ENCODE measurements at places on chromosomes 7 and 10.

DNA sequence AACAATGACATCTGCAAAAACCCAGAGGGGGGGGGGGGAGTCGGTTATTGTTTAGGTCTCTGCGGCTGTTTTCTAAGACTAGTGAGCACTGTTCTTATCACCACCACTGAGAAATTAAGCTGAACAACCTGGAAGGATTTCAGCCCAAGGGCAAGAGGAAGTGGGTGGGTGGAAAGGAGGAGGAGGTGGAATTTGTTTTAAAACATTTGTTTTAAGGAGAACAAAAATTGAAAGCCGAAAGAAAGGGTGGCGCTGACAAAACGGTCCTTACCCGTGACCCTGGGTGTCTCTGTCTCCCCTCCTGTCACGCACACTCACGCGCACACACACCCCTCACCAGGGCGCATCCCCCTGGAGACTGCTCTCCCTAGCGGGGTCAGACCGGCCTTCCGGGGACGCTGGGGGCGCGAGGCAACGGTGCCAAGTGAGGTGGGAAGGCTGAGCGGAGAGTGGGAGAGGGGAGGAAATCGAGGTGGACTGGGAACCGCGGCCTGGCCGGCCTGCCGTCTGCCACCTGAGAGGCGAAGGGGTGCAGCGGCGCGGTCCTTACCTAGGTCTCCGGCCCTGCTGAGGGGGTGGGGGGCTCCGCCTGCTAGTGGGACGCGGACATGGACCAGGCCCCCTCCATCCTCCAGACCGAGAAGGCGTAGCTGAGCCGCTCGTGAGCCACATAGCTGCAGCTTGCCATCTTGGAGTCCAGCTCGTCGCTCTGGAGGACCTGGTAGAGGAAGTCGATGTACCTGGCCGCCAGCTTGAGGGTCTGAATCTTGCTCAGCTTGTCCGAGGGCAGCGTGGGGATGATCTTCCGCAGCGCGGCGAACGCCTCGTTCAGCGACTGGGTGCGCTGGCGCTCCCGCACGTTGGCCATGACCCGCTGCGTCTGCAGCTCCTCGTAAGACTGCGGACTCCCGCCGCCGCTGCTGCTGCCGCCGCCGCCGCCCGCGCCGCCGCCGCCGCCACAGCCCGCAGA, 1.0 kb downstream of the TWIST1 start:
- DNase-seq = no peak

- no peak for DNase-seq
Observed at GRCh38 chr10:132319853-132320653, 11.9 kb upstream of the LRRC27 start.

- DNase-seq = no peak
Observed at GRCh38 chr7:117829450-117830117, 43.7 kb downstream of the CTTNBP2 start.

DNA sequence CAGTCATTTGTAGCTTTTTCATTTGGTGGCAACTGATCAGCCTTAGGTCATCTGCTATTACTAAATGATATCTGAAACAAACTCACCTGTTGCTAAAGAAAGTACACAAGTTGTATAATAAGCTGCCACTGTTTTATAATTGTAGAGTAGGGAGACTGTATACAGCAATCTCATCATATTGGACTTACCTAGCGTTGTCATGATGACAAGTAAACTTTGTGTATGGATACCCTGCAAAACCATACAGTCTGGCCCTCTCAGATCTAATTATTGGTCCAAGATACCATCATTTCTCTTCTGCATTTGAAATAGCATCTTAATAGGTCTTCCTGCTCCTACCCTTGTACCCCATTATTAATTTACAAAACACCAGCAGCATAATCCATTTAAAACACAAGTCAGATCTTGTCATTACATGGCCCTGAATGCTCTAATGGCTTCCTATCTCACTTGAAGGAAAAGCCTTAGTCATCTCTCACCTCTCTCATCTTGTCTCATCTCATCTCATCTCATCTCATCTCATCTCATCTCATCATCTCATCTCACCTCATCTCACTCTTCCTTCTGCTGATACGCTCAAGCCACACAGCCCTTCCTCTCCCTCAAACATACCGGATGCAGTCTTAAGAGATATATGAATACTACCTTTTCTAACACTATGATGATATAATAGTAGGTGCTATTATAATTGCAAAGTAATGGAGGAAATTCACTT, 540.6 kb downstream of the MDFIC start:
- DNase-seq = no peak

DNA sequence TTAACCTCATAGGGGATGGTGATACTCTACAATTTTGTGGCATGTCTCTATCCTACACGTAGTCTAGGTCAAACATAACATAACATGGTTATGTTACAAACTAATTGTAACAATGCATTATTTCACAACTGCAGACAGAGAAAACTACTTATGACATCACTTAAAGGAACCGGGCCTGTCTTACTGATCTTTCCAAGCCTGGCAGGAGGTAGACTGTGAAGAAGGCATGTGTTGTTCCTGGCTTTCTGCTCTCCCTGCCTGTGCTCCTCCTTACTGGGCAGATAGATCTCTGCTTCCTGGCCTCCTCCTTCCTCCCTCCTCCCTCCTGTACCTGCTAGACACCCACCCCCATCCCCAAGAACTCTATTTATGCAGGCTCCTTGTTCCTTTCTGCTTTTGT, 5.4 kb downstream of the CACNB2 start:
- no peak for DNase-seq

GRCh38 chr7:50729962-50730361, 52.7 kb downstream of the GRB10 start:
- no peak for DNase-seq

GRCh38 chr10:84026821-84027257, 112.5 kb upstream of the GHITM start:
- DNase-seq = no peak

- DNase-seq = no peak
Observed at GRCh38 chr7:151339651-151340382, 1.8 kb upstream of the NUB1 start.

DNA sequence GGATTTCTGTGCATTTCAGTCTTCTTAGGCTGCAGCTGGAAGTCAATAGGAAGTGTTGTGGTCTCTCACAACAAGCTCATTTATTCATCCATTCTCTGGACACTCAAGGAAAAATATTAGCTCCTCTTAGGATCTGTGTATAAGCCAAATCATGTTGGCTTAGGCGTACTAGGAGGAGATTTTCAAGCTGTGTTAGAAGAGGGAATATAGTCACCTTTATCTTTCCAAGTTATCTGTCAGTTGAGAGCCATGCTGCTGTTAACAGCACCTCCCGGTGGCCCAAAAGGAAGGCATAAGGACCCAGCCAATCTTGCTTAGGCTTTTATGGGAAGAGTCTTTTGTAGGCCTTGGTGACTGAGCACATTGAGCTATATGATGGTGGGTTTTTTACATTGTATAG, 220.0 kb downstream of the LRMDA start:
- no peak for DNase-seq

- no peak for DNase-seq
Observed at GRCh38 chr7:30379131-30379530, 94.7 kb downstream of the ZNRF2 start.

DNA sequence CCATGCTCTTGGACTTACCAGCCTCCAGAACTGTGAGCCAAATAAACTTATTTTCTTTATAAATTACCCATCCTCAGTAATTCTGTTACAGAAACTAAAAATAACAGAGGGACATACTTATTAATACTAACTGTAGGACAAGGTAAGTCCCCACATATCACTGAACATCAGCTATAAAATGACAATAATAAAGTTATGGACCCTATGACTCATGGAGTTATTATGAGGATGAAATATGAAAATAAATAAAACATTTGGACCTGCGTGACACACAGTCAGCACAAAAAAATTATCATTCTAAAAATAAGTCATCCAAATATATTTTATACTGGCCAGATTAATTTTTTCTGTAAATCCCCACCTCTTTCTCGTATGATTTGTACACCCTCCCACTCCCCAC, 34.9 kb upstream of the ELAPOR2 start:
- no peak for DNase-seq

GRCh38 chr10:51035344-51035743, 38.9 kb upstream of the PRKG1 start:
- no peak for DNase-seq

DNA sequence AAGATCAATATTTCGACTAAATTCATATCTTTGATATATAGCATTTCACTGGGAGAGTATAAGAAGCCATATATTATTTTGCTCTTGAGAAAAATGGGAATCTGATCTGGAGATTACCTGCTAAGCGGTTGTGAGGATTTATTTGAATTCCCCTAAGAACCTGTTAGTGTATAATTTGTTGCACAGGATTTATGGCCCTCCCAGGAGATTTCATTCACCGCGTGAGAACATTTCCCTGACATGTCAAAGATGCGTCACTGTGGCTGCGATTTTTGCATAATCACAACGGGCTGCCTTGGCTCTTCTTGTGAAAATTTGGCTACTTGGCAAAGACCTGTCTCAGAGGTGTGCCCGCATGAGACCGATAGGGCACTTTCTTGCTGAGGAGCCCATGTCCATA, 184.7 kb upstream of the PFKP start:
- no peak for DNase-seq

GRCh38 chr7:30596014-30596641, 1.4 kb downstream of the GARS1 start:
- DNase-seq = no peak

DNA sequence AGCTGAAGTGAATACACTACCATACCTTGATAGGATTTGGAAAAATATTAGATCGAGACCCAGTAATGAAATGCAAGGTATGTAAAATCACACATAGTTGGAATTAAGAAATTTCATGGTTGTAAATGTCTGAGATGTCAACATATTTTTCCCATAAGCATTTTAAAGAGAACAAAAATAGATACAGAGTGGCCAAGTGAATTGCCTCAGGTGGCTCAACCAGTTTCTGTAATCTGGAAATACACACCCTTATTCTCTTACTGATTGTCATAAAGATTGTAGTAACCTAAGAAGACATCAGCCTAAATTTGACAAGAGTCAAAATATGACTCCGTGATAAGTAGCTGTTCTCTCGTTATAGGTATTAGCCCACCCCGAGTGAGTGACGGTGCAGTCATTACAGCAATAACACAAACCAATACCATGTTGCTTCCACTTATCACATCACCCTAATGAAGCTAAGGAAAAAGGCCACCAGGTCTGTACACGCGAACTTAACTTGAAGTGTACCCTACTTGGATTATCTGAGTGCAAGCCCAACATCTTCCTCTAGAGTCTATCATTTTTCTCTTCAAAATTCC, 23.4 kb downstream of the PIK3AP1 start:
- no peak for DNase-seq

DNA sequence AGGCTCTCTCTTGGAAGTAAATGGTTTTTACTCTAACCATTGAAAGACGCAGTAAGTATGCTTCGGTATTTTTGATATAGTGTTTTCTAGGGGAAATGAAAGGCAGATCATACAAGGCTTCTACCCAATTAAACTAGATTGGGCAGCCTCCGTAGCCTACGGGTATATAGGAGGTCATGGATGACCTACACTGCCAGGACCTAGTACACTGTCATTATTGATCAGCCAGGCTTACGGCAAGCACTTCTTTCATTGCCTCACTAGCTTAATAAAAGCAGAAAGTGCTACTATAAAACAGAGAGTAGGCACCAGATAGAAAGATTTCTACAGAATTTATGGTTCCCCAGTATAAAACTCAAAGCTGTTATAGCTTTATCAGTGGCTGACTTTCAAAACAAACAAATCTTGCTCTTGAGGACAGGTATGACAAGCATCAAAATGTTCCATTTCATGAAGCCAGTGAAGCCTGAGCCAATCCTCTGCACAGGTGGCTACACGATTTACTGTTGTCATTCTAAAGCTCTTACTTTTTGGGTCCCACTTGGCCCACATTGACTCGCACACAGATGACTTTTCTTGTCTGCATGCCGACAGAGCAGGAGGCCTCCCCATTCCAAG, 358.1 kb downstream of the THSD7A start:
- DNase-seq = no peak

DNA sequence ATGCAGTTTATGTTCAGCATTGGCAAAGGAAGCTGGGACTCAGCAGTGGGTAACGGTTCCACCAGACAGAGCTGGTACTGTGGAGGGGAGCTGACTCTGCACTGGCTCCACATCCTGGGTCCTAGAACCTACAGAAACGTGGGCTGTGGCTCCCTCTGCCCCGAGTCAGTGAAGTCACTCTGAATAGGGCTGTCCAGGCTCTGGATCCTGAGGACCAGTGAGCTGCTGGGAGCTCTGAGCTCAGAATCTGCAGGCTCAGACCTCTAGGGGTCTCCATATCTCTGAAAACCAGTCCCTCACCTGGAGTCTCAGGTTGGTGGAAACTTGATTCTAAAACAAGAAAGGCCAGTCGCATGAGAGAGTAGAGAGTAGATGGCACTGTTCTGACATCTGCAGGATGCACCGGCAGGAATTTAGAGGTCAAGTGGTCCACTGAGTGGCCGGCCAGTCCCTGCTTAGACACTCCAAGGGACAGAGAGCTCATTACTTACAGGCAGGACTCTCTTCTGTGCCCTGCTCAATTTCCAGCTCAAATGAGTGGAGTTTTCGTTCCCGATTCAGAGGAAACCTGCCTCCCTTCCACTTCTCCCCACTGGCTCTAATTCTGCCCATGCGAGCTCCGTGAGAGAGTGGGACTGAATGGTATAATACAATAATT, 18.6 kb downstream of the NPFFR1 start:
- no peak for DNase-seq

GRCh38 chr7:79319369-79319768, 134.1 kb downstream of the MAGI2 start:
- DNase-seq = no peak

DNA sequence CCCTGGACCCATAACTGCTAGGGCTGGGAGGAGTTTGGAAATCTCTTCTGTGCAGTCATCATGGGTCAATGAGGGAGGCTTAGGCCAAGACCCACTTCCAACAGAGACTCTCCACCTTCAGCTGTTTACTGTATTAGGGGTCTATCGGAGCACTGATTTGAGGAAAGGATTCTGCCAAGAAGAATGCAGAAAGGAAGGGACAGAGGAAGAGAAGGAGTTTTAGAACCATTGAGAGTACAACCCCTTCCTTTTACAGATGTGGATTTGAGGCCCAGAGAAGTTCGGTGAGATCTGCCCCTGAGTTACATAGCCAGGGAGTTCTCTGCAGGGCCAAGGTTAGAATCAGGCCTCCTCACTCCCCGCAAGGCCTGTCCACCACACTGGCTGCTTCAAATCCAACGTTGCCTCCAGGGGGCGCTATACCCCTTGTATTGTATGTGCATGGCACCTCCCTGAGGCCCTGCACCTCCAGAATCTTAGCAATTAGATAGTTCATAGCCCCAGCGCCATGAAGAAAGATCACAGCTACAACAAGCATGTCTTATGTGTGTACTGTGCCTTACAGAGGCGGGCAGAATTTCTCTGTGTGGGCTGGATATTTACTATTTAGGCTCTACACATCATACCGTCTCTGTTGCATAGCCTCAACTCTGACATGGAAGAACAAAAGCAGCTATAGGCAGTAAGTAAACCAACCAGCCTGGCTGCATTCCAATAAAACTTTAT, 246.8 kb downstream of the SKIDA1 start:
- DNase-seq = no peak

DNA sequence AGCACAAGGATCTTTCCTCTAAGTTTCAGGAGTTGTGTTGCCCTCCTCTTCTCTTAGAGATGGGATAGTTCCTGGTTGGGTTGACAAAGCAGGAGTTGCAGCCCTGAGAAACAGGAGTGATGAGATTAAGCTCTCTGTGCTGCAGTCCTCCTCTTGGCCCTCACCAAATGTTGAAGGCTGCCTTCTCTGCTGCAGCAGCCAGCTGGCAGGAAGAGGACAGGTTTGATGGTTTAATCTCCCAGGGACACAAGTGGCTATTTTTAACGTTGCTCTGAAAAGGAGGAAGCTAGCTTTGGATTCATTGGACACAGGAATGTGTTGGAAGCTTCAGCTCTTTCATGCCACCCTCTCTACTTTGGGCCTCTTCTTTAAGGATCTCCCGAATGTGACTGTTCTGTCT, 9.4 kb downstream of the STRIP2 start:
- no peak for DNase-seq

- no peak for DNase-seq
Observed at GRCh38 chr7:51111241-51111940, 205.2 kb downstream of the COBL start.
